ENCODE measurements at places on chromosomes 4 and X. TPM values are rescaled to one million over a fixed set of nuclear protein-coding genes. Genes with fewer than 3 reads are reported as not detected.

The ARX gene
- total RNA-seq = not detected

The CCDC149 gene
- total RNA-seq = 15.9 TPM

The EXOC1L gene
- not detected for total RNA-seq

The HAND2 gene
- 5.1 TPM for total RNA-seq

The MAMLD1 gene
- 8.7 TPM for total RNA-seq

The PAGE2 gene
- total RNA-seq = not detected

The GATA1 gene
- total RNA-seq = not detected

The UGT2B10 gene
- total RNA-seq = not detected

The NCAPG gene
- 1.7 TPM for total RNA-seq

The ZDHHC15 gene
- total RNA-seq = 3.1 TPM

The PNCK gene
- 4.5 TPM for total RNA-seq

The ADRA2C gene
- 3.1 TPM for total RNA-seq

The DOCK11 gene
- total RNA-seq = 50.7 TPM

The GIMD1 gene
- not detected for total RNA-seq

The IL3RA gene
- total RNA-seq = 5.4 TPM

The DDIT4L gene
- 2.7 TPM for total RNA-seq

The TRIM60 gene
- total RNA-seq = 0.90 TPM

The WDFY3 gene
- 127 TPM for total RNA-seq

The PAK3 gene
- total RNA-seq = 43.0 TPM

The CTAG1B gene
- total RNA-seq = not detected

The AR gene
- total RNA-seq = 9.6 TPM

The GRIA3 gene
- total RNA-seq = 0.78 TPM

The TMPRSS11A gene
- total RNA-seq = not detected

The CSN1S1 gene
- total RNA-seq = not detected

The BGN gene
- total RNA-seq = 25.6 TPM

The SSX1 gene
- not detected for total RNA-seq

The TBC1D8B gene
- total RNA-seq = 10.5 TPM

The FGFBP1 gene
- total RNA-seq = 2.5 TPM

The PRDM5 gene
- 46.3 TPM for total RNA-seq

The LNX1 gene
- total RNA-seq = 8.3 TPM

The TRMT2B gene
- 18.9 TPM for total RNA-seq

The LDOC1 gene
- total RNA-seq = 10.6 TPM

The RTL3 gene
- 0.21 TPM for total RNA-seq

The TMEM150C gene
- 18.8 TPM for total RNA-seq
